ENCODE measurements at places on chromosomes 7 and 10. TPM values are rescaled to one million over a fixed set of nuclear protein-coding genes. Genes with fewer than 3 reads are reported as not detected.

The IGFBP1 gene
- total RNA-seq = 0.40 TPM

The PRKG1 gene
- total RNA-seq = 18.8 TPM

The MYOZ1 gene
- total RNA-seq = 1.6 TPM

The NUDT13 gene
- 0.50 TPM for total RNA-seq

The CCDC3 gene
- 65.1 TPM for total RNA-seq

The FRA10AC1 gene
- total RNA-seq = 21.8 TPM

The ADCYAP1R1 gene
- total RNA-seq = 88.8 TPM

The TSPAN33 gene
- total RNA-seq = 16.4 TPM

- no peak overlapping the region for H3K27ac ChIP-seq
- no peaks in the 10 kb centered on the region for H3K4me1 ChIP-seq
- no peak overlapping the region for H3K4me3 ChIP-seq
- no peaks in the 10 kb centered on the region for H3K36me3 ChIP-seq
- DNase-seq = no peak
These were observed 129.4 kb upstream of the PLPP4 start for GRCh38 chr10:120327675-120328074.

GRCh38 chr10:100518761-100519241, 860 bp downstream of the SEC31B start:
- H3K36me3 ChIP-seq = peaks cover 13% of the 10 kb centered on the region
- peak; percentile 84 for DNase-seq
- H3K27ac ChIP-seq = peak overlapping the region; percentile 55
- H3K27me3 ChIP-seq = no peaks in the 10 kb centered on the region
- peak overlapping the region; percentile 49 for H3K4me3 ChIP-seq

GRCh38 chr10:11517150-11517549, 94.3 kb downstream of the USP6NL start:
- H3K36me3 ChIP-seq = no peaks in the 10 kb centered on the region
- H3K4me1 ChIP-seq = no peaks in the 10 kb centered on the region
- no peaks in the 10 kb centered on the region for H3K27me3 ChIP-seq
- H3K27ac ChIP-seq = no peak overlapping the region
- H3K4me3 ChIP-seq = no peak overlapping the region

DNA sequence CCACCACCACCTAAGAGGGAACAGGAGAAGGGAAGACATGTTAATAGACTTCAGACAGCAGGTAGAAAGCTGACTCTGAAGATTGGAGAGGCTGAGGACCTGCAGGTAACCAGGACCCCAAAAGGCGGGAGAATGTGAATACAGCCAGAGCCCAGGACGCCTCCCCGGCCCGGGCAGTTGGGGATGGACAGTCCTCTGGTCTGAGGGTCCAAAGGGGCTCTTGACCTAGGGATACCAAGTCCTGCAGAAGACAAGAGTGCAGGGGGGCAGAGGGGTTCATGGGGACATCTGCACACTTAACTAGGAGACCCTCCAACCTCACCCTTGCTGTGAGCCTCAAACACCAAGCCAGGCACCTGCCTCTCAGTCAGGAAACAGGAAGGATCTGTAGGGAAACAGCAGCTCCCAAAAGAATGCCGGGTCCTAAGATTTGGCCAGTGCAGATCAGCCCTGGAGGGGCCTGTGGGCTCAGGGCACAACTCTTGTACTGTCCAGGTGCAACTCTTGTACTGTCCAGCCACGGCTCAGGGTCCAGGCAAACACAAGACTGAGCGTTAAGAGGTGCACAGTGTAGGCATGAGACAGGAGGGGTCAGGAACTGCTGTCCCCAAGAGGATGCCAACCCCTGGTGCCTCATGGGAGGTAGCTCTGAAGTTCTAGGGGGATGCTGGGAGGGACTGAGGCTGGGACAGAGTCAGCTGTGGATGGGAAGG, 2.3 kb upstream of the STK32C start:
- no peak for DNase-seq
- peaks cover 4% of the 10 kb centered on the region for H3K36me3 ChIP-seq
- H3K4me3 ChIP-seq = no peak overlapping the region
- peaks cover 32% of the 10 kb centered on the region for H3K4me1 ChIP-seq
- no peak overlapping the region for H3K27ac ChIP-seq
- H3K27me3 ChIP-seq = no peaks in the 10 kb centered on the region

- no peaks in the 10 kb centered on the region for H3K27me3 ChIP-seq
- no peak overlapping the region for H3K27ac ChIP-seq
- no peak overlapping the region for H3K4me3 ChIP-seq
- no peaks in the 10 kb centered on the region for H3K4me1 ChIP-seq
- DNase-seq = no peak
These were observed 343.0 kb upstream of the SEMA3D start for GRCh38 chr7:85529831-85530230.

DNA sequence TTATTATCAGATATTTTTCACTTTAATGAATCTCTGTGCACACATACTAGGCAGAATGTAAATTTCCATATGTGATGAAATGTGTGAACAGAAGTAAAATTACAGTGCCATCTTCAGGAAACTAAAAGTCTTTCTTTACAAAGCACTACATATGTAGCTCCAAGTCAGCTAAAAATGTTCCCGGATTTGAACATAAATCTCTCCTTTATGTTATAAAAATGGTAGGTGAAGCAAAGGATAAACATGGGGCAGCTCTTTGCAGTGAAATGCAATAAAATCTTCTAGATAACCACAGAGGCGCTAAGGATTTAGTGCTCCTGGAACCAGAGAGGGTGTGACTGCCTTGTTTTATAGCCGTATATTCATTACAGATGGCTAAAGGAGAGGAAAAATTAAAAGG, 104.9 kb upstream of the C7orf33 start:
- no peaks in the 10 kb centered on the region for H3K36me3 ChIP-seq
- H3K4me1 ChIP-seq = no peaks in the 10 kb centered on the region
- no peak overlapping the region for H3K27ac ChIP-seq
- H3K4me3 ChIP-seq = no peak overlapping the region

GRCh38 chr10:86538547-86538946, 17.0 kb upstream of the WAPL start:
- peaks cover 15% of the 10 kb centered on the region for H3K4me1 ChIP-seq
- DNase-seq = no peak
- no peak overlapping the region for H3K27ac ChIP-seq
- H3K27me3 ChIP-seq = peaks cover 25% of the 10 kb centered on the region
- no peaks in the 10 kb centered on the region for H3K36me3 ChIP-seq

- no peaks in the 10 kb centered on the region for H3K36me3 ChIP-seq
- H3K4me1 ChIP-seq = peaks cover 4% of the 10 kb centered on the region
- DNase-seq = no peak
- no peak overlapping the region for H3K4me3 ChIP-seq
These were observed 126.4 kb upstream of the GHITM start for GRCh38 chr10:84012831-84013458.

GRCh38 chr7:133688483-133689239, 435.8 kb downstream of the EXOC4 start:
- no peaks in the 10 kb centered on the region for H3K4me1 ChIP-seq
- no peaks in the 10 kb centered on the region for H3K36me3 ChIP-seq
- DNase-seq = no peak
- no peak overlapping the region for H3K27ac ChIP-seq

GRCh38 chr7:5615190-5616070, 166.0 kb downstream of the RNF216 start:
- H3K27ac ChIP-seq = no peak overlapping the region
- H3K27me3 ChIP-seq = no peaks in the 10 kb centered on the region
- H3K4me1 ChIP-seq = peaks cover 2% of the 10 kb centered on the region

GRCh38 chr7:105677817-105678573, 96.7 kb upstream of the EFCAB10 start:
- no peak overlapping the region for H3K4me3 ChIP-seq
- no peaks in the 10 kb centered on the region for H3K36me3 ChIP-seq
- no peaks in the 10 kb centered on the region for H3K27me3 ChIP-seq
- H3K27ac ChIP-seq = no peak overlapping the region
- peaks cover 21% of the 10 kb centered on the region for H3K4me1 ChIP-seq

DNA sequence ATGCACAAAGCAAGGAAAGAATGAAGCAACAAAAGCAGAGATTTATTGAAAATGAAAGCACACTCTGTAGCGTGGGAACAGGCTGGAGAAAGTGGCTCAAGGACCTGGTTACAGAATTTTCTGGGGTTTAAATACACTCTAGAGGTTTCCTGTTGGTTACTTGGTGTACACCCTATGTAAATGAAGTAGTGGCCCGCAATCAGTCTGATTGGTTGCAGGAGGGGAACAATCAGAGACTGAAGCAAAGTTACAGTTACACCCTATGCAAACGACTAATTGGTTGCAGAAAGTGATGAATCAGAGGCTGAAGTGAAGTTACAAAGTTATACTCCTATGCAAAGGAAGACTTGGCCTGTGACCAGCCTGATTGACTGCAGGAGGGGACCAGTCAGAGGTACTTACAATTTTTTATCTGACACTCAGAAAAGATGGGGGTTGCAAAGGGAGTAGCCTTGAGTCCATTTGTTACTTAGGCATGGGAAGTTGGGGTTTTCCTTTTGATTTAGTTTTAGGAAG, 3.6 kb upstream of the MTPN start:
- no peaks in the 10 kb centered on the region for H3K36me3 ChIP-seq
- H3K27me3 ChIP-seq = no peaks in the 10 kb centered on the region
- H3K4me1 ChIP-seq = no peaks in the 10 kb centered on the region
- H3K27ac ChIP-seq = no peak overlapping the region

GRCh38 chr7:12138421-12138820, 72.7 kb upstream of the TMEM106B start:
- H3K36me3 ChIP-seq = no peaks in the 10 kb centered on the region
- H3K4me1 ChIP-seq = no peaks in the 10 kb centered on the region

DNA sequence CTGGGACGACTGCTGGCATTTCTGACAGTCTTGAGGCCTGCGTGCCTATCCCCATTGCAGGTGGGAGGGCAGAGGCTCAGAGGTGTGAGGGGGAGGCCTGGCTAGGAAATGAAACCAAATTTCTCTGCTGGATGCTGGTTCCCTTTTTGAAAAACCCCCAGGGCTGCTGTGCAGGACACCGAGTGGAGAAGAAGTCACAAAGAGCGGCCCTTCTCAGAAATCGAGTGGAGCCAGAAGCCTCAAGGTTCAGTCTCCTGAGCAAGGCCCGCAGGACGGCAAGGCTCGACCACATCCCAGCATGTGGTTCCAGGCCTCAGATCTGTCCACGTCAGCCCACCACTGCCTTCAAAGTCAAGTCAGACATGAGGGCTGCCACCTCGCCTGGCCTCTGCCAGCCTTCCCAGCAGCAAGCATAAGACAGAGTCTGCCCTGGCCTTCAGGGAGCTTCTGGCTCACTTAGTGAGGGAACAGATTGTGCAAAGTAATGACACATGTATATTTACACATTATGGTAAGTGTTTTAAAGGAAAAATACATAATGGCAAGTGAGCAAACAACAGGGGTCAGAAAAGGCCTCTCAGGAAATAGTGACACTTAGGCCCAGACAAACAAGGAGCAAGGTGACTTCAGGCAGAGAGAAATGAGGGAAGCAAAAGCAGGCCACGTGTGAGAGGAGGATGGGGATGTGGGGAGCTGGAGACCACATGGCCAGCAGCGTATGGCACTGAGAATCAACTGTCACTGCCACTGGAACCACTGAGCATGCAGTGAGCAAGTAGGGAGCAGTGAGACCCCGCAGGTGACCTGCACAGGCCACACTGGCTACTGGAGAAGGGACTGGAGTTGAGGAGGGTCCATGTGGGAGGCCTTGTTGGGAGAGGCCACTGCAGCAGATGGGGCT, 86.7 kb downstream of the ARHGAP22 start:
- H3K4me3 ChIP-seq = no peak overlapping the region
- no peaks in the 10 kb centered on the region for H3K36me3 ChIP-seq

DNA sequence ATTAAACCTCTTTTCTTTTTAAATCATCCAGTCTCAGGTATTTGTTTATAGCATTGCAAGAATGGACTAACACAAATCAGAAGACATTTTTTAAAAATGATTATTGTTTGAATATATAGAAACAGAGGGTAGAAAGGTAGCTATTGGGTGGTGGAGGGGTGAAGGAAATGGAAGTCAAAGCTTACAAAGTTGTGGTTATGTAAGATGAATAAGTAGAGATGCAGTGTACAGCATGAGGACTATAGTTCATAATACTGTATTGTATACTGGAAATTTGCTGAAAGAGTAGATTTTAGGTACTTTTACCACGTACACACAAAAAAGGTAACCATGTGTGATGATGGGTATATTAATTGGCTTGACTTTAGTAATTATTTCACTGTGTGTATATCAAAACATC, 144.0 kb upstream of the FAM3C start:
- H3K27ac ChIP-seq = no peak overlapping the region
- no peaks in the 10 kb centered on the region for H3K36me3 ChIP-seq
- DNase-seq = no peak
- no peaks in the 10 kb centered on the region for H3K4me1 ChIP-seq

GRCh38 chr7:105972276-105972675, 9.2 kb downstream of the CDHR3 start:
- no peak overlapping the region for H3K4me3 ChIP-seq
- no peaks in the 10 kb centered on the region for H3K4me1 ChIP-seq
- no peaks in the 10 kb centered on the region for H3K27me3 ChIP-seq

- peak overlapping the region; percentile 2 for H3K27ac ChIP-seq
- DNase-seq = no peak
- no peaks in the 10 kb centered on the region for H3K27me3 ChIP-seq
- no peaks in the 10 kb centered on the region for H3K36me3 ChIP-seq
- no peak overlapping the region for H3K4me3 ChIP-seq
These were observed 6.8 kb upstream of the RASSF4 start for GRCh38 chr10:44952779-44953231.
